IMR-90 (cell line): ENCODE measurements at places on chromosomes 5 and 9.

GRCh38 chr9:134435550-134436378, 109.5 kb downstream of the RXRA start:
- H3K4me3 ChIP-seq, result no peak overlapping the region
- peak overlapping the region; percentile 16; the same call in 1 of the 2 replicates for H3K27ac ChIP-seq
- no peak for DNase-seq
- peaks cover 22% of the 10 kb centered on the region; the same call in 1 of the 2 replicates for H3K36me3 ChIP-seq
- H3K4me1 ChIP-seq, result peaks cover 24% of the 10 kb centered on the region
- H3K27me3 ChIP-seq, result no peaks in the 10 kb centered on the region

GRCh38 chr5:150647275-150648251, 7.1 kb downstream of the SYNPO start:
- H3K27ac ChIP-seq, result no peak overlapping the region
- H3K27me3 ChIP-seq, result no peaks in the 10 kb centered on the region
- no peak overlapping the region for H3K4me3 ChIP-seq
- peaks cover 29% of the 10 kb centered on the region for H3K4me1 ChIP-seq
- peaks cover 50% of the 10 kb centered on the region for H3K36me3 ChIP-seq
- no peak for DNase-seq

DNA sequence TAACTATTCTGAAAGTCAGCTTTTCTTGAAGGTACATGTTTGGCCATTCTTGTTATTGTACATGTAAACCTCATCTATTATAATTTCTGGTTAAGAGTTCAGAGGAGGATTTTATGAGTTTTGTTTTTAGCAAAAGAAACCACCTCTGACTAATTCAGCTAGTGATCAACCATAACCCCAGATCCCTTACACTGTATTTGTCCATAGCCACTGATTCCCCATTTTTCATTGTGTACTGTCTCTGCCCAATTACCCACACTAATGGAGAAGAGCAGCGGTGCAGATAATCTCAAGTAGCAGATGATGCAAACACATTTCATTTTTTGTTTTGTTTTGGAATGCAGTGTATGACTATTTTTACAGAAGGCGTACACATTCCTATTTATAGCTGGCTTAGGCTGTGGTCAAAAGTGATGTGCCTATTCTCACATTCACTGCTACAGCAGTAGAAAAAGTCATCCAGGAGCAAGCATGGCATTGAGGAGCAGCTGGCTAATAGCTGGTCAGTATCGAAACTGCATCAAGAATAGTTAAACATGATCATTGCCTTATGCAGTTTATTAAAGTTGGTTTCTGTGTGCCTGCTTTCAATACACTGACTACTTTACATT, 988.3 kb downstream of the DTWD2 start:
- H3K27ac ChIP-seq, result no peak overlapping the region
- no peak for DNase-seq
- no peak overlapping the region for H3K4me3 ChIP-seq
- H3K27me3 ChIP-seq, result no peaks in the 10 kb centered on the region
- no peaks in the 10 kb centered on the region for H3K36me3 ChIP-seq

- no peak overlapping the region for H3K4me3 ChIP-seq
- no peak for DNase-seq
- no peak overlapping the region for H3K27ac ChIP-seq
- peaks cover 2% of the 10 kb centered on the region; the same call in 1 of the 2 replicates for H3K27me3 ChIP-seq
- H3K36me3 ChIP-seq, result no peaks in the 10 kb centered on the region
- H3K4me1 ChIP-seq, result peaks cover 15% of the 10 kb centered on the region
These were observed 54.9 kb upstream of the PITX1 start for GRCh38 chr5:135088911-135089310.

DNA sequence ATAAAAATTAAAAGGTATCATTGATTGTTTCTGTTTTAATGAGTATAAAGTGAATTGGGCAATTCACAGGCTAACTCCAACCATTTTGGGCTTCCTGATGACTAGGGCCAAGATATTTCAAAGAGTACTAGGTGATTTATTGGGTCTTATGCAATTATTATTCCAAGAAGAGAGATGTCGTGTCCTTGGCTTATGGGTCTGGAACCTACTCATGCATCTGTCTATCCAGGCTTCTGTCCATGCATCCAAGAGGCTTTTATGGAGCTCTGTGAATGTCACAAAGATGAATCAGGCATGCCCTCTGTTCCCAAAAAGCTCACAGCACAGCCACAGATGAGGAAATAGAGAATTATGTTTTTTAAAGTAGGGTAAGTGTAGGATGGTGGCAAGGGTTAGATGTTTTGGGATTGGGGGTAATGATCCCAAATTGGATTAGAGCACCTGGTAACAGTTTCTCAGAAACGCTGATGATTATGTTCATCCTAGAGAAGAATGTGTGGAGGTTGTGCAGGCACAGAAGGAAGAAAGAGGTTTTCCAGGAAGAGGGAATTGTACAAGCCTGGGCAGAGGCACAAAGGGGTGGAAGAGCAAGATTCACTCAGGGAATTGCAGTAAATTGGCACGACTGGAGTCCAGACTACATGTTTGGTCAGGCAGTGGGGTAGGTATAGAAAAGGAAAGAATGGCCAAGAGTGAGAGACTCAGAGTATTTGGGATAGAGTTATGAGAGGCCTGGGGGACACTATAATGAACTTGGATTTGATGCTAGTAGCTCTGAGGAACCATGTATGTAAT, 83.0 kb upstream of the TNC start:
- DNase-seq, result peak; percentile 16
- H3K27me3 ChIP-seq, result no peaks in the 10 kb centered on the region
- H3K27ac ChIP-seq, result no peak overlapping the region
- H3K36me3 ChIP-seq, result no peaks in the 10 kb centered on the region

DNA sequence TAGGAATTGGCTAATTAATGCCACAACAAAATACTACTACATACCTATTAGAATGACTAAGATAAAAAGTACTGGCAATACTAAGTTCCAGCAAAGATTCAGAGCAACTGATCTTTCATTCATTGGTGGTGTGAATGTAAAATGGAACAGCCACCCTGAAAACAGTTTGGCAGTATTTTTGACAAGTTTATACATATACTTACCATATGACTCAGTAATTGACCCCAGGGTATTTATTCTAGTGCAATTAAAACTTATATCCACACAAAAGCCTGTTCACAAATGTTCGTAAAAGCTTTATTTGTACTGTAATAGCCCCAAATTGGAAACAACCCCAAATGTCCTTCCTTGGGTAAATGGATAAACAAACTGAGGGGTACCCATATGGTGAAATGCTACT, 270.8 kb upstream of the ACTBL2 start:
- no peaks in the 10 kb centered on the region for H3K27me3 ChIP-seq
- peaks cover 4% of the 10 kb centered on the region for H3K4me1 ChIP-seq
- no peak for DNase-seq
- H3K27ac ChIP-seq, result no peak overlapping the region
